Mammary epithelial cell (primary cell): ENCODE measurements at places on chromosomes 7 and 10. TPM values are rescaled to one million over a fixed set of nuclear protein-coding genes. Genes with fewer than 3 reads are reported as not detected.
A peak's percentile ranks its signal among the peaks of the same experiment; 100 is the strongest.

GRCh38 chr7:83415840-83416239, 233.1 kb downstream of the SEMA3E start:
- DNase-seq, result peak; percentile 60

- DNase-seq, result peak; percentile 75
Measured at GRCh38 chr7:32335107-32335506, 155.1 kb downstream of the LSM5 start.

- no peak for DNase-seq
Measured at GRCh38 chr7:27944643-27945042, 204.7 kb downstream of the TAX1BP1 start.

The SPDYE11 gene
- total RNA-seq, result 0.17 TPM

- no peak for DNase-seq
Measured at GRCh38 chr7:148104924-148105323, 485.6 kb upstream of the C7orf33 start.

The ZNF485 gene
- 5.0 TPM for total RNA-seq

DNA sequence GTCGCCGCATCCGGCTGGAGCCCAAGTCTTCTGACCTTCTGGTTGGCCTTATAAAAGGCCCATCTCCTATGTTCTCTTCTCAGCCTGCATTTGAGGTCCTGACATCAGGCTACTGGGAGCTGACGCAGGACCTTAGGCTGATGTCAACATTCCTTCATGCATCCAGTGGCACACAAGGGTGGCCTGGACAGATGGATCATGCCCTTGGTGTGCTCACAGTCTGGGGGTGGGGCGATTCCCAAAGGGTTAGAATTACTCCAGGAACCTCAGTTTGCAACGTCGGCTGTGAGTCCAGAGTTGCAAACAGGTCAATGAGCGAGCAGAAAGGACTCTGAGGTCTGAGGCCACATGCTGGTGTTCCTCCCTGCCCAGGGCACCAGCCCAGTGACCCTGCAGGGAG, 8.2 kb upstream of the CLIP2 start:
- no peak for DNase-seq

The GARIN1A gene
- 1.2 TPM for total RNA-seq

- DNase-seq, result peak; percentile 93
Measured at GRCh38 chr7:75842836-75843446, 29.3 kb upstream of the CCL24 start.

The KCNMA1 gene
- 3.8 TPM for total RNA-seq

The LIPM gene
- total RNA-seq, result not detected

The CXCL12 gene
- 0.50 TPM for total RNA-seq

DNA sequence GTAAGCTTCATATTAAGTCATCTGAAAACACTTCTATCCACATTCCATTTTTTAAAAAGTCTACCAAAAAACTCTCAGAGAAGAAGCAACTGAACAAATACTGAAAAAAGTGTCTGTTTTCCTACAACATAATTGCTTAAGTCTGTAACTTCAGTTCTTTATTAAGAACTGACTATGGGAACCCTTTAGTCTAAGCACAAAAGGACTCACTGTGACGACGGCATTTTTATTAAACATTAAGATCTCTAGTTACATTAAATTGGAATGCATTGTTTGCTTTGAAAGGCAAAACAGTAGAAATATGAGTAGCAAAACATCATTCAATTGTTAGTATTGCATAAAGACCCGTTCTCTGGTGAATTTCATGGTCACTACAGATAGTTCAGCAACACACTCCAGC, 5.8 kb upstream of the FAM3C start:
- no peak for DNase-seq
